ENCODE measurements at places on chromosomes 11 and 22.

DNA sequence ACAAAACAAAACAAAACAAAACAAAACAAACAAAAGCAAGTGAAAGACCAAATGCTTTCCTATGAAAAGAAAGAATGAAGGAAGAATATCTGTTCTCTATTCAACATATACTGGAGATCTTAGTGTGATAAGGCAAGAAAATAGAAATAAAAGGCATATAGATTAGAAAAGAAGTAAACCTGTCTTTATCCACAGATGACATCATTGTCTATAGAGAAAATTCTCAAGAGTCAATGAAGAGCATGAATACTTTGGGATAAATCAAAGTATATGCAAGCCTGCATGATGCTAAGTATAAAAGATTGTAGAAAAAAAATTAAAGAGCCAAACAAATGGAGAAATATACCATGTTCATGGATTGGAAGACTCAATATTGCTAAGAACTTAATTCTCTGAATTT is 17.6 kb downstream of the C2CD3 start:
- no peak for DNase-seq

DNA sequence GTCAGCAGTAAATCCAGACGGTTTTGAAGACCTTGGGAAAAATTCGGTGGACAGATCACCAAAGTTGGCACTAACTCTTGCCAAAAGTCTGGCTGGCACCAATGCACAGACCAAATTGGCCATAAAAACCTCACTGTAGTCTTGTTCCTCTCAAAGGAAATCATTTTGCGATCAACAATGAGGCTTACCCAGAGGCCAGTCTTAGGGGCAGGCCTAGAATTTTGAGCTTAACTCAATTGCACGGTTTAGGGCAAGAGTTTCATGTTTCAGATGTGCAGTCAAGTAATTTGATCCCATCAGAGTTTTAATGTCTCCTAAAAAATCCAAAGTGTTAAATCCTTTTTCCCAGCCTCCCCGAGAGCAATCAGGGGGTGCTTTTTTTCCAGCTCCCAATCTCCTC is 19.0 kb downstream of the MPPED2 start:
- DNase-seq: no peak

GRCh38 chr22:23068096-23068831 is 2.1 kb upstream of the GNAZ start:
- no peak for DNase-seq

- no peak for DNase-seq
These were observed 29.1 kb upstream of the CD44 start for GRCh38 chr11:35109827-35110226.

GRCh38 chr11:84270466-84270865 is 984.3 kb upstream of the CCDC90B start:
- DNase-seq: no peak

DNA sequence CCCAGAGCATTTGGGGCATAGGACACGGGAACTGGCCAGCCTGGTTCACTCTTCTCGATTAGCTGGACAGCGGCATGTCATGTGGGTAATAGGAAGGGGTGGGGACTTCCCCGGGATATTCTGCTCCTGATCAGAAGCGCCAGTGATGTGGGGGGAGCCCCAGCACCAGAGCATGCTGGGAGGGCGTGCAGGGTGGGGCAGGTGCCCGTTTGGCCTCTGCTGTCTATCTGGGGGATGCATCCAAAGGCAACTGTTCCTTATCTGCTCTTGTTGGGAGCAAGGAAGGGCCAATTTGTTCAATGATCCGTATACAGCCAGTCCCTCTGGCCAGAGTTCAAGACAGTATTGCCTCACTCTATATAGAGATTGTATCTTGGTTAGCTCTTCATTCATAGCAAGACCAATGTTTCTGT is 43.6 kb downstream of the PPARA start:
- no peak for DNase-seq

DNA sequence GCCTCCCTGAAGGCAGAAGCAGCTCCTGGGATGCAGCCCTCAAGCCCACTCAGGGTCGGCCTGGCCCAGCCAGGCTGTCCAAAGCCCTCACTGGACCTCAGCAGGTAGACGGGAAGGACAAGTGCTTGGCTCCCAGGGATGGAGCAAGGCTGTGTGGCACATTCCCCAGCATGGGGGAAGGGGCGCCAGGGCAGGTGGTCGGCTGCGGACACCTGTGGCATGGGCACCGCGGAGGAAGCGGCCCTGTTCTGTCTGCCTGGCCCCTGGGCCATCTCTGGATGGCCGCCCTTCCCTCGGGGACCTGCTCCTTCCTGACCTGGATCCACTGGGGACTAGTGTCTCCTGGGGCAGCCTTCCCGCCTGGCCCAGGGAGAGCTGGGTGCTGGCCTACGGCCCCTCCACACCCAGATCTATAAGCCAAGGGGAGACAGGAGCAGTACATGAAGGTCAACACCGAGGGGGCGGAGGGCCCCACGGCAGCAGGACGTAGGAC is 26.0 kb downstream of the CHID1 start:
- no peak for DNase-seq

DNA sequence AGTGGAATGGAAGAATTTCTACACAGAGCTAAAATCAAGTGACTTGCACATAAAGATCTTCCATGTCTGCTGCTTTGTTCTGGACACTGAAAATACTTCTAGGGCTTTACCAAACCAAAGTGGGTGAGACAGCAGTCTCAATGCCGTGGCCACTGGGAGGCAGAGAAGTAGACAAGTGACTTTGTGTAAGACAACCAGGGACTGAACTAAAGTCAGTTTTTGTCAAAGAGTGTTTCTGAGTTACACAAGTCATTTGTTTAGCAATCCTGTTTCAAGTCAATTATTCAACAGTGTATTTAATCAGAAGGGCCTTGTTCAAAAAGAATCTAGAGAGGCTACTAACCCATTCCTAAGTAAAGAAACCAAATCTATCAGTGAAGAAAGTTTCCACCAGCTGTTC is 46.6 kb downstream of the TCP11L1 start:
- no peak for DNase-seq

GRCh38 chr11:77636731-77637344 is 756 bp downstream of the CLNS1A start:
- DNase-seq: peak; percentile 35

GRCh38 chr11:107044503-107044902 is 26.2 kb upstream of the GUCY1A2 start:
- no peak for DNase-seq

- no peak for DNase-seq
These were observed 15.4 kb downstream of the CARS1 start for GRCh38 chr11:3041699-3042441.

DNA sequence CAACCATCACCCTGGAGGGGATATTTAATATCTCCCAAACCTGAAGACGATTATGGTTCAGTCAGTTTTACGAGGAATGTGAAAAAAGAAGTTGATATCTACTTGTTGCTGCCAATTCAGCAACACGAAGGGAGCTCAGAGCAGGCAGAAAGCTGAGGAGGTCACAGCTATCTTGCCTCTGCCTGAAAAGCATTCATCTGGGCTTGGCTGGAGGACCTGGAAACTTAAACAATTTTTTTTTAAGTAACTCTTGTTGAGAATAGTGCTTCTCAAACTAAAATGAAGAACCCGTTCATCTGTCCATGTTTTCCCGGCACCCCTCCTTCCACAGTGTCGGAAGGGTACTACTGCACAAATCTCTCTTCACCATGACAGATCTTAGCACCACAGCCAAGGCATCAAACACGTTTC is 98.9 kb downstream of the MICAL3 start:
- no peak for DNase-seq

- DNase-seq: peak; percentile 51
These were observed 13.1 kb upstream of the RPL3 start for GRCh38 chr22:39332441-39333064.

DNA sequence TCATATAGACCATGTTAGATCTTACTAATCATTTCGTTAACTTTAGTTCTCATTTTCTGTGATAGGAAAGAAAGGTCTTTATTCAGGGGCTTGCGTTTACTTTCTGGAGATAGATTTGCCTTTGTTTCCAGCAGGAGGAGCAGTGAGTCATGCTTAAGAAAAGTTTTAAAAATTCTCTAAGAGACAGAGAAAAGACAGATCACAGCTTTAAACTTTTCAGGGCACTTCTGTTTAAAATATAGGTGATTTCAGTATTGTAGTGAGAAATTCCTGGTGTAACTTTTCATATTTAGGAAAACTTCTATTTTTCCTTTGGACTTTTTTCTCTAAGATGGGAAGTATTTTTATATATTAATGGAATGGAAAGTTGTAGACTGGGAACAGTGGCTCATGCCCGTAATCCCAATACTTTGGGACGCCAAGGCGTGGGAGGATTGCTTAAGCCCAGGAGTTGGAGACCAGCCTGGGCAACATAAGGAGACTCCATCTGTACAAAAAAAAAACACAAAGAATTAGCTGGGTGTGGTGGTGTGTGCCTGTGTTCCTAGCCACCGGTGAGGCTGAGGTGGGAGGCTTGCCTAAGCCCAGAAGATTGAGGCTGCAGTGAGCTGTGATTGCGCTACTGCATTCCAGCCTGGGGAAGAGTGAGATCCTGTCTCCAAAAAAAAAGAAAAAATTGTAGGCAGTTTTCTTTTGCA is 60.3 kb downstream of the ATXN10 start:
- no peak for DNase-seq

DNA sequence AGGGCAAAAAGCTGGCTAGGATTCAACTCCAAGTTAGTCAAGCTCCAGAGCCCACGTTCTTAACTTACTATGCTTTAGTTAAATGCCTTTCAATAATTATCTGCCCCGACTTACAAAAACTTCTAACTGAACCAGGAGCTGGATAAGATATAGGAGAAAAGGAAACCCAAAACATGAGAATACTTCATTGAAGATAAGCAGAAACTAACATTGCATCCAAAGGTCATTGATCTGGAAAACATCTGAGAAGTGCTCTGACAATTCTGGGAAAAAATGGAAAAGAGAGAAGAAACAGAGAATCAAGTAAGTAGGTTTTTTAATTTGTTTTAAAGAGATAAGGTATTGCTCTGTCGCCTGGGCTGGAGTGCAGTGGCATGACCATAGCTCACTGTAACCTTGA is 27.2 kb downstream of the ACAT1 start:
- DNase-seq: no peak

DNA sequence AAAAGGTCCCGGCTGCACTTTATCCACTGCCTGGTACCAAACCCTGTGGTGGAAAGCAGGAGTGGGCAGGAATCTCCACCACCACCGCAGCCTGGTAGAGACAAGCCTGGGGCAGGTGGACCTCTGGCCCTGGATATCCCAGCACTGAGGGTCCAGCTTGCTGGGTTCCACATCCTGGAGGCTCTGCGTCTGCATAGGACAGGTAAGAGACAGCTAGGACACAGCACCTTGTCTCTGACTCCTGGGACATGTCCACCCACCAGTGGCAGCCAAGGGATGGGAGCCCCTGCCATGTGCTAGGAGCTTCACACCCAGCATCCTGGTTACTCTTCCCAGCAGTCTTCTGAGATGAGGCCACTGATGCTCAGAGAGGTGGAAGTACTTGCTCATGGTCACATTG is 105.5 kb downstream of the MYO18B start:
- DNase-seq: no peak

- DNase-seq: no peak
These were observed 583.5 kb upstream of the FAT3 start for GRCh38 chr11:91641153-91641552.

DNA sequence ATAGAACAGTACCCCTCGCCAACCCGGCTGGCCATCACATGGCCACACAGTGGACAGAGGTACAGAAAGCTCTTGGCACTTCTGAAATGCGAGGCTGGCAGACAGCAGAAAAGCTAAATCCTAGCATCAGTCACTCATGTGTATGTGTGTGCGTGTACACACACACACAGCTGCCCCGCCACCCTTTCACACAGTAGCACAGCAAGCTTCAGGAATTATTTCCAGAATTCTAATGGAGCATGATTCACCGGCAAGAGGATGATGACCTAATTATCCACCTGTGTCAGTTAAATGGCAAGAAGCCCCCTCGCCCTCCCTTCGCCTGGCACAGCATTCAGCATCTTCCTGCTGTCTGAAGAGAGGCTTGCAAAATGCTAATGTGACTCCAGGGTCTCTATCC is 336.0 kb downstream of the SHANK2 start:
- no peak for DNase-seq

GRCh38 chr11:7278314-7278917 is 26.7 kb downstream of the SYT9 start:
- DNase-seq: peak; percentile 50

- DNase-seq: no peak
These were observed 90.9 kb upstream of the LINC01488 start for GRCh38 chr11:69390561-69390960.

DNA sequence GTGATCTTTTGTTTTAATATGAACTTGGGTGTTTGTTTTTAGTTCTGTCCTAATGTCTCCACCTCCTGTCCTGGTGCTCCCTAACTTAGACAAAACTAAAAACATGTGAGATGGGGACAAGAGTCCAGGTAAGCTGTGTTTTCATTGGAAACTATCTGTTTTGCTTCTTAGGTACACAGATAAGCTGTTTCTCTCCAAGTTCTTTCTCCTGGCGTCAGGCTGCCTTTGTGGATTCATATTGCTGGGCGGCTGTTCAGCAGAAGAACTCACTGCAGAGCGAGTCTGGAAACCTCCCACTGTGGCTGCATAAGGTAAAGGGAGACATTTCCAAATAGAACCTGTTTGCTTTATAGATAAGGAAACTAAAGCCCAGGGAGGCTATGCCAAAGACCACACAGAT is 24.7 kb downstream of the PANX1 start:
- no peak for DNase-seq

DNA sequence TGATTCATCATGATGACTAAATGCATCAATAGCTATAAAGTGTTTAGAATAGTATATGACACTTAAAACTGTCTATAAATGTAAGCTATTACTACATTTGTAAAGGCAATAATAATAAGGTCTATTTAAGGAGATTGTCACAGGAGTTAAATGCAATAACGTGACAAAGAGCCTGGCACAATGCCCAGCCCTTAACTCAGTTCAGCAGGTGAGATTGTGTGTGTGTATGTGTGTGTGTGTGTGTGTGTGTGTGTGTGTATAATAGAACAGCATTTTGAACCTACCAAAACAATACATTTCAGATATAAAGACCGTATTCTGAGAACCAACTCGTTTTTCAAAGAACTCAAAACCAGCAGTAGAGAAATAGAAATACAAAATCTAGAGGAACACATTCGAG is 177.5 kb downstream of the MYO18B start:
- no peak for DNase-seq

DNA sequence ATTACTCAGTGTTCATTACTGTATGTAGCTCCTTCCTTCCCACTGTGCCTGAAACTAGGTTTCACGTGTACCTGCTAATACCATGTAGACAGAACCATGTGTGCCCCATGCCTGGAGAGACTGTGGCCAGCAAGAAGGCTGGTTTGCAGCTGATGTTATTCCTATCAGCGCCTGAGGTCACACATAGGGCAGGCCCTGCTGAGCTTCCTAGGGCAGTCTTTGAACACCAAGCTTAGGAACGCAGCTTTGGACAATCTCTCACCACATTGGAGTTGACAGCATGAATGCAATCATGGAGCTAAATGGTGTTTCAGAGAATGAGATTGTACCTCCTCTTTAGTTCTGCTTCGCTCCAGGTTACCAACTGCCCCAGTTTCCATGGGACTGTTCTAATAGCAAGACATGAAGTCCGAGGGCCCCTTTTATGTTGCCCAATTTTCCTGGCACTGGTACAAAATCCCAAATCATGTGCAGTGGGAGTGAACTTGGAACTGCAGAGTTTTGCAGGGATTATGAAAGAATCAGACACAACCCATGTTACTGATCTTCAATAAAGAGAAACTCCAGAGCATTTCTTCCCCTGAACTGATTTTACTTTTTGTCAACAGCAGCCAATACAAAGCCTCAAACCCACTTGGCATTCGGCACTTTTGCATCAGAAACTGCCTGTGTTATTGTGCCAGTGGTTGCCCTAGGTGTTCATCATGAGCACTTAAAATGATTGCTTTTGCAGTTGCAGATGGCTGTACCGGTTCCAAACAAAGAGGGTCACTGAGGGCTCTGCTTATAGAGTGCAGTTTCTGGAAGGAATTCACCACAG is 154.2 kb upstream of the TTC12 start:
- no peak for DNase-seq
